GM12891 (cell line): ENCODE measurements at places on chromosomes 3 and 15.

- DNase-seq = no peak
Measured at GRCh38 chr3:27542476-27542875, 58.3 kb upstream of the SLC4A7 start.

DNA sequence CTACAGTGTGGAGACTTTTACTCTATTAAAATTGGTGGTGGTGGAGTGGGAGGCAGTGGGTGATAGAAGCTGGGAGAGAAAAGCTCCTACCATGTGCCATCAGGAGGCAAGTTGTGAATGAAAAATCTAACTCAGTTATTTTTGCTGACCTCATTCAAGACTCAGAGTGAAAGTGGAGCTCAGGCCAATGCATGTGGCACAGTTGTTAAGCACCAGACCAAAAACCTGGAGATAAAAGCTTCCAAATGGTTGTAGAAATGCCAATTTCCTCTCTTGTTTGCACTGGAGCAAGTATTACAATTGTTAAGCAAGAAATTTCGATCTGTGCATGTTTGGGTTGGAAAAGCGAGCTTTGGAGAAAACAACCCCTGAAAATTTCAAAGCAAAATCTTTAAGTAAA lies 81.5 kb upstream of the PRICKLE2 start:
- no peak for DNase-seq

DNA sequence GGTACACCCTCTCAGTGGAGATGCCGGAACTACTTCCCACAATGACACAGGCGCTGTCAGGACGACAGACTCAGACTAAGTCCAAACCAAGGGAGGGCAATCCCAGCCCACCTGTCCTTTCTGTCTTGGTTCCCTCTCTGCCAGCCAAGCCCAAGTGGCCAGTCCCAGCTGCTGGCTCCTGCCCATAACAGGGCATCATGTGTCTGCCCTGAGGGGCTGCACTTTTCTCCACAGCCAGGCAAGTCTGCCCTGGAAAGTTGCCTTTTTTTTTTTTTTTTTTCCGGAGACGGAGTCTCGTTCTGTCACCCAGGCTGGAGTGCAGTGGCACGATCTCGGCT lies 20.0 kb upstream of the BCL2A1 start:
- no peak for DNase-seq

GRCh38 chr3:15713364-15713763 lies 84.4 kb downstream of the ANKRD28 start:
- DNase-seq = no peak

GRCh38 chr3:198092276-198092675 lies 132.3 kb downstream of the LMLN start:
- DNase-seq = no peak

- DNase-seq = no peak
Measured at GRCh38 chr3:28265641-28266040, 24.2 kb downstream of the CMC1 start.

DNA sequence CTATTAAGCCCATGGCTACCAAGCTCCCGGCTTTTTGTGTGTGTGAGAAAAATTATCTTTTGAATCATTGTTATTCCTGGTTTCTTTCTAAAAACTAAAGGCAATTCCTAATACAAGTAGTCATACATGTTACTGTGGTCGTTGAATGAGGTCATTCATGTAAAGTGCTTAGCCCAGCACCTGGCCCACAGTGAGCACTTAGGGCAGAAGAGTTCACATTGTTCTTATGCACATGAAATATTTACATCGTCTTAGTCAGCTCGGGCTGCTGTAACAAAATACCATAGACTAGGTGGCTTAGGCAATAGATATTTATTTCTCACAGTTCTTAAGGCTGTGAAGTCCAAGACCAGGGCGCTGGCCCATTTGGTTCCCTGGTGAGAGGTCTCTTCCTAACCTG lies 216.1 kb downstream of the SHQ1 start:
- no peak for DNase-seq

DNA sequence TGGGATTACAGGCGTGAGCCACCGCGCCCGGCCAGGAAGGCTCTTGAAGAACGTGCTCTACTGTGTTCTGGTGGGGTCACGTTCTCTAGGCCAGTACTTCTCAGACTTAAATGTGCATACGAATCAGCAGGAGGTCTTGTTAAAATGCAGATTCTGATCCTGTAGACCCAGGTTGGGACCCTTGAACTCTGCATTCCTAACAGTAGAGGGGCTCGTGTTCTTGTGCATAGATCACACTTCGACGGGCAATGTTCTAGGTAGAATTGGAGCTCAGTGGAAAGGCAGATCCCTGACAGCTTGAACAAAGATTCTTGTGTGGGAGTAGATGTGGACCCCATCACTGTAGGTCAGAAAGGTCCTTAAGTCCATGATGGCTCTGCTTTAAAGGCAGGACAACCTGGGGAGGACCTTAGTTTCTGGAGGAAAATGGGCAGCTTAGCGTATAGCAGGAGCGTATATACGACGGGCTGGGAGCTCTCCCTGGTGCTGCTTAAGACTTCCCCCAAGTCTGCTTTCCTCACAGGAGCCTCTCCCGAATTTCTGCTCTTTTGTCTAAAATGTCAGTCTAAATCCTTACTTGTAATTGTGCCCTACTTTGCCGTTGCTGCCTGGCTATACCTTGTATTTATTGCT lies 16.9 kb upstream of the FAM81A start:
- DNase-seq = no peak

- DNase-seq = no peak
Measured at GRCh38 chr15:29615791-29616190, 206.5 kb downstream of the TJP1 start.

DNA sequence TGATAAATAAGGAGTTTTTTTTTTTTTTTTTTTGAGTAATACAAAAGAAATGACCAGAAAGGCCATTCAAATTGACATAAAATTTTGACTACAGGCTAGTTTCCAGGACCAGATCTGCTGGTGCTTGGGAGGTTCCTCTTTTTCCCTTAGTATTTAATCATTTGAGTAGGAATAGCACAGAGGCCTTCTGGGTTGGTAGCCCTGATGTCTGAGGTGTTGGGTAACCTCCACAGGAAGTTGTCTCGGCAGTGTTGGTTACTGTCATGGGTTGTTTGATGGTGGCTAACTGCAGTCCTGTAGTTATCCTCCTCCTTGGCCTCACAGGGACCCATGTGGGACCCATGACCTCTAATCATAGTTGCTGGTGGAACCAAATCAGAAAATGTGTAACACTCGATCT lies 91.1 kb downstream of the USP13 start:
- DNase-seq = no peak

DNA sequence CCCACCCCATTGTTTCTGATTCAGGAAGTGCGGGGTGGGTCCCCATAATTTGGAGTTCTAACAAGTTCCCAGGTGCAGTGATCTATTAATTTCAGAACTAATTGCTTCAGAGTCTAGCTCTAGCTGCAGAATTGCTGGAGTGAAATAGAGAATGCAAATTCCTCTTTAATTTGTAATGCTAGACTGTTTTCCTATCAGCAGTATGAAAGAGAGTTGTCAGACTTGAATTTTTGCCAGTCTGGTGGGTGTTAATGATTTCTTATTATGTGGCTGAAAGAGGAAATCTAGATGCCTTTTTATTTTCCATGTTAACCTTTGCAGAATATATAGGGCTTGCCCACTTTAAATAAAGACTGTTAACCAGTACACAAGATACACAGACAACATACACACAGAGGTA lies 23.7 kb downstream of the APH1B start:
- DNase-seq = no peak

- no peak for DNase-seq
Measured at GRCh38 chr15:101161656-101162055, 90.2 kb downstream of the CHSY1 start.

- no peak for DNase-seq
Measured at GRCh38 chr3:192494174-192494573, 233.2 kb downstream of the FGF12 start.

GRCh38 chr15:62323353-62323890 lies 158.3 kb upstream of the C2CD4B start:
- DNase-seq = no peak

DNA sequence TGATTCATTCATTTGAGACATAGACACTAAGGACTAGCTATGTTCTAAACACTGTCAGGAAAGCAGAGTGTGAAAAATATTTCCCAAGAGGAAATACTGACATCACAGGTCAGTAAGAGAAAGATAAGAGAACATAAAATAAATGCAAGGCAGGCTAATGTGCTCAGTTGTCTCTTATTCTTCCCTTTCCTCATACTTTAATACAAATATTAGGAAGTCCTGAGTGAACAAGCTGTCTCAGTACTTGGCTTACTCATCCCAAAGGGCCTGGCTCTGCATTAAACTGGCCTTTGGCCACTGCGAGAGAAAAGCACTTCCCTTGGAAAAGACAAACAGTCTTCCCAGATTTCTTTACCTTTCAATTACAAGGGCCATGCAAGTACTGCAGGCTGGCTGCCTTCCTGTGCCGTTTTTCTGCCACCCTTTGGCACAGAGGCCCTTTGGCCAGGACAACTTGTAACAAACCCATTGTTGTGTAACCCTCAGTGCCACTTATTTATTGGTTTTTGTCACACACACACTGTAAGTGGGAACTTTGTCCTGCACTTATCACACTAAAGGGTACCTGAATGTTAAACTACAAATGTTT lies 31.7 kb downstream of the EDC3 start:
- DNase-seq = no peak

GRCh38 chr3:180959691-180960090 lies 29.8 kb downstream of the DNAJC19 start:
- DNase-seq = no peak

- DNase-seq = no peak
Measured at GRCh38 chr3:123634149-123635051, 49.5 kb upstream of the HACD2 start.

GRCh38 chr3:76728426-76728825 lies 311.5 kb upstream of the ROBO2 start:
- DNase-seq = no peak

GRCh38 chr3:187519428-187519890 lies 150.7 kb downstream of the SST start:
- DNase-seq = no peak

- no peak for DNase-seq
Measured at GRCh38 chr3:4575381-4575780, 82.2 kb downstream of the ITPR1 start.

DNA sequence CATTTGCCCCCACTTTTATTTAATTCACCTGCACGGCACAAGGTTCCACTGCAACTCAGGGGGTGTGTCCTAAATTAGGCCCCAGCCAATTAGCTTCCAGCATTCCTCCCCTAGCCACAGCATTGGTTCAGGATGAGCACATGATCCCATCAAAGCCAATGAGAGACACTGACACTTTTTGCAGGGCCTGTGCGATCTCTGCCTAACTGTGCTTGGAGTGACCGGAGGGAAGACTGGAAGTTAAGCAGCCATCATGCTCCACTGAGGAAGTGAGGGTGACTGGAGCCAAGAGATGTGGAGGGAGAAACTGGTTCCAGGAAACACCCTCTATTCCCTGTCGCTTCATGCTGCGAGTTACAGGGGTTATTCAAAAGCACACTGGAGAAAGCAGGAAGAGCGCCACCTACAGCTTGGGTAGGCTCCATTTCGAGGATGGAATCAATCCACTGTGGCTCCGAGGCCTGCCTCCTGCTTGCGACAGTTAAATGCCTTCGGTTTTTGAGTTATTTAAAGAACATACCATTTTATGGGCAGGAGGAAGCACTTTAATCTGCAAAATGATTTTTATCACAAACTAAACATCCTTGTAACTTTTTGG lies 122.2 kb upstream of the WNT5A start:
- no peak for DNase-seq

- DNase-seq = no peak
Measured at GRCh38 chr3:109803274-109803673, 465.9 kb upstream of the DPPA4 start.

DNA sequence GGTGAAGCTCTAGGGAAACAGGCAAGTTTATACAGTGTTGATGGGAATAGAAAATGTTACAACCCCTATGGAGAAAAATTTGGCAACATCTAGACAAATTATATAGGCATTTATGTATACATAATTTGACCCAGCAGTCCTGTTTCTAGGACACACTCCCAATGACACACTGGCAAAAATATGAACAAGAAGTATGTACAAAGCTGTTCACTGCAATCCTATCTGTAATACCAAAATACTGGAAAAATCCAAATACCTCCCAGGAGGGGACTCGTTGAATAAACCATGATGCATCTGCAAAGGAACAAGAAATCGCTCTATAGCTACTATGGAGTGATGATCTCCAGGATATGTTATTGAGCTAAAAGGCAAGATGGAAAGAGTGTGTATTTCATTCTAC lies 8.5 kb downstream of the BFSP2 start:
- DNase-seq = no peak

DNA sequence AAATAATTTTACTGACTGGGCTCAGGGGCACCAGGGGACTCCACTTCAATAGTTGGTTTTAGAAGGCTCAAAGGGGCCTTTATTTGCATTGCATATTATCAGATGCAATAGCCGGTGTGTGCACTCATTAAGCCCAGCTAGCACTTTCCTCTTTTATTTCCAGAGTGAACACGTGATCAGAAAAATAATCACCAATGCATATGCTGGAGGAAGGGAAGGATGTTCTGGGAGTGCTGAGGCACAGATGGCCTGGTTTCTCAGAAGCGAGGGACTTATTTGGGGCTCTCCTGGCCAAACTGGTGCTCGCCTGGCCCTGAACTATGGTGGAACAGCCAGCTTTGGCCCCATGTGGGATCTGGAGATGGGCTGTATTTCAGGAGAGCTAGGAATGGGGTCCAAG lies 60.4 kb upstream of the SEC13 start:
- no peak for DNase-seq

- DNase-seq = no peak
Measured at GRCh38 chr3:77298417-77298816, 258.5 kb downstream of the ROBO2 start.

GRCh38 chr3:155070316-155070715 lies 9.8 kb upstream of the MME start:
- DNase-seq = no peak

DNA sequence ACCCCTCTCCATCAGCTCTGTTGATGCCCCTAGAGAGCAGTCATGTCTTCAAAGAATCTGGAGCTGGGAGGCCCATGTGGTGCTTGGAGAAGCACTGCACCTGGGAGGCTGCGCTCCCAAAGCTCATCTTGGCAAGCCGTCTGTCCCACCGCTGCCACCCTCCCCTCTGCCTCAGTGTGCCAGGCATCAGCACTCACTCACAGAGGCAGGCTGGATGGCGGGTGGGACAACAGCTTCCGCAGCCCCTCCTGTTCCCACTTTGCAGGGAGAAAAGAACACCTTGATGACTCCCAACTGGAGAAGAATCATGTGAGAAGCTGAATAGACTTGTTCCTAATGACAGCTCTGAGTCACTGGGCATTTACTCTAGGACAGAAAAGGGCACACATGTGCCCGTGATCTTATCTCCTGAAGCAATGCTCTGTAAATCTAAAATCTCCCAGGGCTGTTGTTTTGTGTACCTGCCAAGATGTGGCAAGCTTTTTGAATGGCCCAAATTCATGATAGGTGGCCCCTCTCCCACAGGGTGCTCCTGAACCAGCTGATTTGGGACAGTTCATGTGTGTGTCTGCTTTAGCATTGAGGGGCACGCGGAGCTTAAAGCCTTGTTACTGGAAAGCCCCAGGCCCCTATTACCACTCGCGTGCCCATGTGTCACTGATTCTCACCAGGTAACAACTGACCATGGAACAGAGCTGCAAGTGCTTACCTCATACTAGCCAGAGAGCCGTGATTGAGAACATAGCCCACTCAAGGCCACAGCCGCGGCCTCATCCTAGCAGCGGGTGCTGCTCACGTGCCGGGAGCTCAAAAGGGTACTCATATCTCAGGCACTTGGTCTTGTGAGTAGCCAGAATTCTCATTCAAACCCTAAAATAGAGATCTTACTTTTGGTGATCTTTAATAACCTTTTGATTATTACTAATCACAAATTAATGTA lies 104.4 kb downstream of the DNAJB8 start:
- no peak for DNase-seq
